ENCODE measurements at places on chromosomes 6 and 20. TPM values are rescaled to one million over a fixed set of nuclear protein-coding genes. Genes with fewer than 3 reads are reported as not detected.

PPIL6 gene
- total RNA-seq: 0.40 TPM

DNA sequence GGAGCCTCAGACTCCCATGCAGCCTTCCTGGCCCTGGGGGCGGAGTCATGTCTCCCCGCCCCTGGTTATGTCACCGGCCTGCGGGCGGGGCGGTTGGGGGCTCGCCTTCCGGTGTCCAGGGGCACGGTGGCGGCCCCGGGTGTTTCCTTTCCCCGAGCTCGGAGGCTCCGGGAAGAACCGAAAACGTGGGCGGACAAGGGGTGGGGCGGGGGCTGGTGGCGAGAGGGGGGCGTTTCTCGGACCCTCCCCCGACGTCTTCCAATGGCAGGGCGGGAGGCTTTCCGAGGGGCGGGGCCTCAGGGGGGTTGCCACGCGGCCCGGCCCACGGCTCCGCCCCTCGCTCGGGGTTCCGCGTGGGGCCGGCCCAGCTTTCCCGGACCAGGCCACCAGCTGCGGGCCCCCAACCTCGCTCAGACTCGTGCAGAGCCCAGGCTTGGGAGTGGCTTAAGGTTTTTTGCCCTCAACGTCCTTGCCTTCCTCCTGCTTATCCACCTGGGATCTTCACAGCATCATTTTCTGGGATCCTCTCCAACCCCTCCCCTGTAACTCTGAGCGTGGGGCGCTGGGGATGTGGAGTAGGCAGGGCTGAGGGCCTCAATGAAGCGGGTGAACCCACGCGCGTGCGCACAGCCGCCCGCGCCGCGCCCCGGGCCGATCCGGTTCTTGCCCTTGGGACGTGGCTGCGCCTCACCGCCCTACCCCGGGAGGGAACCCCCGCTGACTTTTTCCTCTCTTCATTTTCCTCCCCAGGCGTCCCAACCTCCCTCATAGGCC, 2.1 kb upstream of the NRN1 start:
- DNase-seq: peak; percentile 57

EFCAB8 gene
- total RNA-seq: 2.9 TPM

DDO gene
- total RNA-seq: 0.25 TPM

RIN2 gene
- total RNA-seq: 2.7 TPM
